ENCODE measurements at places on chromosomes 3 and 15.

DNA sequence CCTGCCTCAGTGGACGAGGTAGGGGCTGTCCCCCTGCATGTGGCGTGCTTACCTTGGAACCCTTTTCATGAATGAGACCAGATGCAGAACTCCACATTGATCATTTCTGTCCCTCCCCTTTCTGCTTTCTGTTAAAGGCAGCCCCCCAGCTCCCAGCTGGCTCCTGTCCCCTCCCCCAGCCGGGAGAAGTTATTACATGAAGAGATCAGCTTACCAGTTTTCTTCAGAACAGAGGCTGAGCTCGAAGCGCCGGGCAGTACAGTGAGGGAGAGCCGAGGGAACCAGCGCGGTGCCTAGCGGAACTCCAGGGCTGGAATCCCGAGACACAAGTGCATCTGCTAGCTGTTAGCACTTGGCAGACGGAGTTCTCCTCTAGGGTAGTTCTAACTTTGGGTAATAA lies 263.3 kb upstream of the NR2E3 start:
- DNase-seq: no peak

- no peak for DNase-seq
Observed at GRCh38 chr3:63877737-63878393, 14.2 kb downstream of the ATXN7 start.

- no peak for DNase-seq
Observed at GRCh38 chr15:31206386-31207181, 105.1 kb upstream of the TRPM1 start.

DNA sequence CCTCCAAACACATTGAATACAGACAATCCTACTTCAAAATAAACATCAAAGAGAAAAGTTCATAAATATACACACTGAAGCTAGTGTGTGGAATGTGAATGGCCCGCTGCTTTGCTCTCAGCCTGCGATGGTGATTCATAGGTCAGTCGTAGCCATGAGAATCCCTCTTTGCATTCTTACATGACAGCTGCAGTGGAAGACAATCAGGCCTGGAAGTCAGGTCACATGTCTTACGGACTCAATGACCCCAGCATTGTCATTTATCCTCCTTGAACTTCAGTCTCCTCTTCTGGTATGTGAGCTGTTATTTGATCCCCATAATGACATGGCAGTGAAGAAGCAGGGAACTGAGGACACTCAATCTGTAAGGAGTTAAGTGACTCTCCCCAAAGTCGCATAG lies 217.8 kb upstream of the EOMES start:
- DNase-seq: no peak

DNA sequence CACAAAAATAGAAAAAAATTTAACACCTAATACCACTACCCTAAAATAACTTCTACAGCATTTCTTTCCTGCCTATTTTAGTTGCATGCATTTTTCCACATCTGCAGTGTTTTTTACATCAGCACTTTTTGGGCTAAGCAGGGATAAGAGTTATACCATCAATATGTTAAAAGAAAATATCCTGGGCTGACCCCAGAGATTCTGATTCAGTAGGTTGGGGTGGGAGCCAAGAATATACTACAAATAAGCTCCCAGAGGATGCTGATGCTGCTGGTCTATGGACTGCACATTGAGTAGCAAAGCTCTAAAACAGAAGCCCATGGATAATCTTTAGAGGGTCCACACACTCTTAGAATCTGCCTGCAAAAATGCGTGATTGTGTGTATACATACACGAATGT lies 14.8 kb downstream of the FYCO1 start:
- DNase-seq: no peak

- DNase-seq: no peak
Observed at GRCh38 chr3:53198256-53198977, 37.4 kb downstream of the PRKCD start.
